Right atrium auricular region (tissue), 2 donors: ENCODE measurements at places on chromosomes 5 and 9.

DNA sequence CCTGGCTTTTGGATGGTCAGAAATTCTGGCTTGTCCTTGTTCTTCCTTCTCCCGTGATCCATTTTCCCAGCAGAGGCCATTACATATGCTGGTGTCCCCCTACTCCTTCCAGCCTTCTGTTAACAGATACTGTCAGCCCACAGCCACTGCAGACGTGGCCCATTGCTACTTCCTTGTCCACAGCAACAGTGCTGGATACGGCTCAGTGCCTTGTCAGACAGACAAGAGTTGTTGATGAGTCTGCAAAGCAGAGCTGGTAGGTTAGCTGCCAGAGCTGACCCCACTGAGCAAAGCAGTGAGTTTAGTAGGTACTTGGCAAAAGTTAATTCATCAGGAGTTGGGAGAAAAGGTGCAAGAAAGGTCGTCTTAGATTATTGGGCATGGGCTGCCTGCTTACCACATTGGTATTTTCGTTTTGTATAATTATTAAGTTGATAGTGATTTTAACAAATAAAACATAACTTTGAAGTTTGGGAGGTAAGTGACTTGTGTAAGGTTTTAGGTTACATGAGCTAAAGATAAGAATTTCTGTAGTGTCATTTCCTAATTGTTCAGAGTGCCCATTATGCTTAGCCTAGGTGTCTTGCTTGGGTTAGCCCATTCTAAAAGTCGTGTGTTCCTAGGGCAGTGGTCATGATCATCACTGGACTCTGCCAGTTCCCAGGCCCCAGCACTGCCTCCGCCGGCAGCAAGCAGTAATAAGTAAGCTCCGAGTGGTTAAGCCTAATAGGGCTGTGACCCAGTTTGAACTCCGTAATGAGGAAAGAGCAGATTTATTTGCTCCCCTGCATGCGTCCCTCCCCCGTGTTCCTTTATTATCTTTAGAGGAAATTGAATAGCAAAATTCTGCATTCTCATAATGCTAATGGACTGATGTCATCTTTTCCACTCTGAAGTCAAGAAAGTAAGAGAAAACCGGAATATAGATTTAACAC is 292.0 kb downstream of the FANCC start:
- peak; percentile 82 for DNase-seq

DNA sequence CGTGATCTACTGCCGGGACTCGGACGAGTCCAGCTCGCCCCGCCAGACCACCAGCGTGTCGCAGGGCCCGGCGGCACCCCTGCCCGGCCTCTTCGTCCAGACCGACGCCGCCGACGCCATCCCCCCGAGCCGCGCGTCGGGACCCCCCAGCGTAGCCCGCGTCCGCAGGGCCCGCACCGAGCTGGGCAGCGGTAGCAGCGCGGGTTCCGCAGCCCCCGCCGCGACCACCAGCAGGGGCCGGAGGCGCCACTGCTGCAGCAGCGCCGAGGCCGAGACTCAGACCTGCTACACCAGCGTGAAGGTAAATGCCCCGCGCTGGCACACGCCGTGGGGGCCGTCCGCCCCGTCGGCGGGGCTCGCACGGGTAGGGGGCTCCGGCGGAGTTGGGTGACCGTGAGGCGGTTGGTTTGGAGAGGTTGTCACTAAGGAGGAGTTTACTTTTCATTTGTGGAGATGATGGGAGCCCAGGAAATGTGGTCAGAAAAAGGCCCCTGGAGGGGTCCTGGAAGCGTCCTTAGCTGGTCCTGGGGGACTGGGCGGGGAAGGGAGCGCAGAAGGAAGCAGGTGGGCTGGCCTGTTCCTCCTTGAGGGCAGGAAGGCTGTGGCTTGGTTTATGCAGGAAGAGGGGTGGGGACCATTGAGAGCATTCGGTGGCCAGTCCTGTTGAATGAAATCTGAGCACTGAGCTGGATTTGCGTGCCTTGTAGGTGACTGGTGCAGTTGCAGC is 647 bp downstream of the PDE8B start:
- DNase-seq = no peak

DNA sequence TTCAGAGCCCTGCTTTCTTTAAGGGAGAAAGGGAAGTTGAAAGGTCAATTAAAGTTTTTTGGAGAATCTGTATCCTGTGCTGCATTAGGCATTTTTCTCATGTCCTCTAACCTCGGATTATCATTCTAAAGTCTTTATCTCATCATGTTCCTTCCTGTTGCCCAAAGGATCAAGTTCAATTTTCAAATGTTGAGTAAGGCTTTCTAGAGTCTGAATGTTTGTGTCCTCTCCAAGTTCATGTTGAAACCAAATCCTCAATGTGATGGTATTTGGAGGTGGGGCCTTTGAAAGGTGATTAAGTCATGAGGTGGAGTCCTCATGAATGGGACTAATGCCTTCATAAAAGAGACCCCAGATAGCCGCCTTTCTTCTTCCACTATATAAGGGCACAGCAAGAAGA is 20.2 kb upstream of the TNC start:
- no peak for DNase-seq

DNA sequence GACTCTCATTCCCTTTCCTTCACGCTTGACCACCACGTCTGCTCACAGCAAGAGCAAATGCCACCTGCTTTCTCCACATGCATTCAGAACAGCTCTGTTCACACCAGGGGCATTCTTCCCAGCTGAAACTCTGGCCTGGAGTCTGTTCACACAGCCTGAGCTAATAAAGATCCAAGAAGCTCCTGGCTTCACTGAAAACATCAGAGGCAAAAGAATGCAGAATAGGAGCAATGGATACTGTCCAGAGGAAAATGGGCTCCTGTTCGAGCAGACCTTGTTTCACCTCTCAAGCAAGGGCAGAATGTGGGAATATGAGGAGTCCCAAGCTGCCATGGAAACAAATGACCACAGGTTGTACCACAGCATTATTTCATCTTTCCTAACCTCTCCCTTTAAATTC is 402.7 kb upstream of the TNC start:
- DNase-seq = no peak

DNA sequence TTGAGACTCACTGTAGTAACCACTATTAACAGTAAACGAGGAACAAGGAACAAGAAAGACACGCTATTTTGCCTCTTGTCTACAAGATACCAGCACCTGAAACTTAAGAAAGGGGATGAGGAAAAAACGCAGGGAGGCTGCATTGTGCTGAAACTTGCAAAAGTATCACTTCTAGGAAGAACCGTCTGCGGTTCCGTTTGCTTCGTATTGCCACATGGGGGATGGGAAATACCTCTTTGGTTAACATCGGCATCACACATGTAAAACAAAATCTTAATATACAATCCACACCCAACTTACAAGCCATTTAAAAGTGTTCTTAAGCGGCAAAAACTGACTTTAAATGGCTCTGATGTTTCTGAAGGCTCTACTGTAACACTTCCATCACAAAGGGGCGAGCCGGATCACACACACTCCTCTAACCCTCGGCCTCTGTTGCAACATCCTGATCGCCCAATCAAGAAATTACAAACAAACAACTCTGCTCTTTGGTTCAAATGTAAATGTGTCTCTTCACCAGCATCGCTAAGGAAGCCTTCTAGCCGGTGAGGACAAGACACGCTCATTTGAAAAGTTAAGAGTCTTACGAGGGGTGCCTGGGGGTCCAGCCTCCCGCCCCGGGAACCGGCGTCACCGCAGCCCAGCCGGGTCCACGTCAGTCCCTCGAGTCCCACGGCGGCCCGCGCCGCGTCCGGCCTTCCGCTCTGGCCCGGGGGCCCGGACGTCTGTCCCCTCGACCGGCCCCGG is 621 bp downstream of the SEC16A start:
- no peak for DNase-seq

DNA sequence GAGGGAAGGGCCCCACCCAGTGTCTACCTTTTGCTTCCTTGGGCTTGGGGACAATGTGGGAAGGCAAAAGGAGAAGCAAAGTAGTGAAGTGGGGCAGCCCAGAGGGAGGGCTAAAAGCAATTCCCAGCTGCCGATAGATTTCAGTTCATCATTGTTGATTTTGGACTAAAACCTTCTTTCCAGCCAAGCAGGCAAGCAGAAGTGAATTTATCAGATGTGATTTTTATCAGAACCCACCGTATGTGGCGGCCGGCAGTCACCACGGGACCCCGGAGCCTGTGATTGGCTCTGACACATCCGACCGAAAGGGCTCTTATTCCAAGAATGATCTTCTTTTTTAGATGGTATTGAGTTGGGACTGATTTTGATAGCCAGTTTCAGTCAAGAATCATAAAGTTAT is 559.9 kb downstream of the PSAT1 start:
- no peak for DNase-seq

- no peak for DNase-seq
These were observed 21.9 kb upstream of the KCNMB1 start for GRCh38 chr5:170411100-170411499.

- no peak for DNase-seq
These were observed 58.5 kb downstream of the CNTRL start for GRCh38 chr9:121133104-121133816.

- DNase-seq = peak; percentile 86
These were observed 83.0 kb upstream of the FREM1 start for GRCh38 chr9:14993061-14993800.

GRCh38 chr5:9348401-9348996 is 197.4 kb downstream of the SEMA5A start:
- DNase-seq = no peak

DNA sequence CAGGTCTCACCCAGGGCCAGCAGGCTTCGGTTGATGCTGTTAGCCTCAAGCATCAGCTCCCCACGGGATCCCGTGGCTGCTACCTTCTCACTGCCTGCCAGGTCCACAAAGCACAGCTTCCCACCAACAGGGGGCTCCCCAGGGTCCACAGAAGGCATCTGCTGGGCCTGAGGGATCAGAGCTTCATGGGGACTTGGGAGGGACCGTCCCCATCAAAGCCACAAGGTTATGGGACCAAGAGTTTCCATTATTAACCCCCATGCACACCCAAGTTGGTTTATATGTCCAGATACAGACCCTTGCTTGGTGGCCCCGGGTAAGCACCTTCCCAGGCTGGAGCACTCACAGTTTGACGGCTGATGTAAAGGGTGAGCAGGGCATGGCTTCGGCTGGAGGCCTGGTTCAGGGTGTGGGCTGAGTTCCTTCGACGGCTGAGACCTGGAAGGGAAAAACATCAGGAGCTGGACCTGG is 3.0 kb downstream of the KIF12 start:
- DNase-seq = no peak

DNA sequence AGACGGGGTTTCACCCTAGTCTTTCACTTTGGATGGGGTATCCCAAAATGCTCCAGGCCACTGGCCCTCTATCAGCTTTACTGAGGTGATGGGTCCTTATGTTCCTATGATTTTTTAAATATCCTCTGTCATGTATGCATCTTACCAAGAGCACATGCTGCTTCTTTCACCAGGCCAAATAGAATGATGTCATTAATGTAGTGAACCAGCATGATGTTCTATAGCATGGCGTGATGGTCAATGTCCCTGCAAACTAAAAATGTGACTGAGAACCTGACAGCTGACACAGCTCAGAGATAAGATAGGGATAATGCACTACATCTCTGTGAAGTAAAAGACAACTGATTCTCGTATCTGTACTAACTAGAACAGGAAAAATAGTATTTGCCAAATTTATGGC is 103.6 kb downstream of the SLC1A3 start:
- DNase-seq = no peak

GRCh38 chr5:104904561-104904960 is 1342.0 kb upstream of the NUDT12 start:
- DNase-seq = no peak

DNA sequence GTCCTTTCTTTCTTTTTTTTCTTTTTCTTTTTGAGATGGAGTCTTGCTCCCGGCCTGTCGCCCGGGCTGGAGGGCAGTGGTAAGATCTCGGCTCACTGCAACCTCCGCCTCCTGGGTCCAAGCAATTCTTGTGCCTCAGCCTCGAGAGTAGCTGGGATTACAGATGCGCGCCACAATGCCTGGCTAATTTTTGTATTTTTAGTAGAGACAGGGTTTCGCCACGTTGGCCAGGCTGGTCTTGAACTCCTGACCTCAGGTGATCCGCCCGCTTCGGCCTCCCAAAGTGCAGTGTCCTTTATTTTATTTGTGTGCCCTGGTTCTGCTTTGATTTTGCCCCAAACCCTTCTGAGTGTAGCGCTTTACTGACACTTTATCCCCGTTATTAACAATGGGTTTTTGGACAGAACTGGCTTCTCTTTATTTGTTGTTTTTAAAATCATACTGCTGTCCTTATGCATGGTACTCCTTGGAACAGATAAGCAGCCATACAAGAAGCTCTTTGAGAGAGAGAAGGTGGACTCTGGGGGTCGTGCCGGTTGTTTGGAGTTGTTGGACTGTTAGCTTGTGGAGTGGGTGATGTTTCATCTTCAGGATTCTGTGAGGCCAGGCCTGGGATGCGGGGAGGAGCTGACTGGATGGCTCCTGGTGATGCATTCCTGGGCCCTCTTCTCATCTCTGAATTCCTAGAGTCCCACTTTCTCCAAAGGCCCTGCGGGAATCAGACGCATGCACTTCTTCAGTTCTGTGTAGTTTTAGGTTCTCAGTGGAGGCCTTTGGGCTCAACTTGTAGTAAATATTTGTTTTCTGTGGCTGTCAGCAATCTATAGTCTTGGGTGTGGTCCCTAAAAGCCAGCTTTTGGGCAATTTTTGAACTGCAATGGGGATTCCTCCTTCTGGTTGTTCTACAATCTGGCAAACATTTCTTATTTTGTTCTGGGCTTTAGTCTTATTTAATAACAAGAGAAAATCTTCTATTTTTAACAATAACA is 47.8 kb downstream of the PTTG1 start:
- DNase-seq = no peak

GRCh38 chr9:79809316-79809876 is 237.6 kb downstream of the TLE4 start:
- DNase-seq = no peak
